NCI-H1930 (cell line): ENCODE measurements at places on chromosomes 7 and 10.
A peak's percentile ranks its signal among the peaks of the same experiment; 100 is the strongest.

DNA sequence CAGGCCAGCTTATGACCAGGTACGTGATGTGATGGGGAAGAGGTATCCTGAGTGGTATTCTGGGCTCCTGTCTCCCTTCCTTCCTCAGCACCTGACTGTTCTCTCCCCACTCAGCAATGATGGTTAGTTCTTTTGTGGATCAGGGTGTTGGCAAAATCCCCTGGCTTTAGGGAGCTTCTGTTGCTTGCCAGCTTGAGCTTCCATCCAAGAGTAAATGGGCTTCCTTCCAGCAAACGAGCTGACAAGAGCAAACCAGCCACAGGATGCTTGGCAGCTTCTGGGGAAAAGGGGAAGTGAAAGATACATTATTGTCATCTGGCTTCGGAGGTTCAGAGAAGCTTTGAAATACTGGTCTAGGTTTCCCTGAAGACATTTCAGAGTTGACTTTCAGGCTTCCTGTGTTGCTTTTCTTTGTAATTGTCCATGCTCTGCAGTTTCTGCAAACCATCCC lies 5.2 kb downstream of the DUSP5 start:
- DNase-seq: no peak

DNA sequence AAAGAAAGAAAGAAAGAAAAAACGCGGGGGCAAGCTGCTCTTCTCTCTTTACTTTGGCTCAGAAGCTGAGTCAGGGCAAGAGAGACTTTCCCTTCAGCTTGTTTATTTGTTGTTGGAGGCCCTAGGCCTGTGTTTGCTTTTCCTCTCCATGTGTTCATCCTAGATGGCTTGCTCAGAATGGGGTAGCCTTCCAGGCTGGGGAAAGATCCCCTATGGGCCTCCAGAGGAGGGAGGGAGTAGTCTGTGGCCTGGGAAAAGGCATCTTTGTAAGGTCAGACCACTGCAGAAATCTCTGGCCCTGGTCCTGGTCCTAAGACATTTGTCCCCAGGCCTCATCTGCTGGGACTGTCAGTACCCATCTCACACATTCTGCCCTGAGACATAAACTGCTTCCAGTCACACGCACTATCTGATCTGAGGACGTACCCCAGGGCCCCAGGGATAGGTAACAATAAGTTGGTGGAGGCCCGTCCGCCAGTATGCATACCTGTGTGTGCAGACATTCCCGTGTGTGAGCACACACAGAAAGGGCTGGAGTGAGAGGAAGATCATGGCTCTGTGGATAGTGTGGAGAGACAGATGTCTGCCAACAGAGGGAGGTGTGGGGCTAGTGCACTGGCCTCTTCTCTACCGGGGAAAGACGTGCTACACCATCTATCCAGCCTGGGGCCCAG lies 4.9 kb upstream of the SCD start:
- peak; percentile 54 for DNase-seq

- no peak for DNase-seq
Observed at GRCh38 chr7:93927585-93927984, 6.0 kb downstream of the GNG11 start.

- DNase-seq: peak; percentile 4
Observed at GRCh38 chr10:103281753-103282152, 4.8 kb downstream of the INA start.

GRCh38 chr10:93493162-93493561 lies 3.2 kb upstream of the CEP55 start:
- DNase-seq: no peak

GRCh38 chr7:106915873-106916272 lies 50.8 kb downstream of the PIK3CG start:
- no peak for DNase-seq

- DNase-seq: no peak
Observed at GRCh38 chr7:10780400-10780747, 193.3 kb upstream of the PHF14 start.

DNA sequence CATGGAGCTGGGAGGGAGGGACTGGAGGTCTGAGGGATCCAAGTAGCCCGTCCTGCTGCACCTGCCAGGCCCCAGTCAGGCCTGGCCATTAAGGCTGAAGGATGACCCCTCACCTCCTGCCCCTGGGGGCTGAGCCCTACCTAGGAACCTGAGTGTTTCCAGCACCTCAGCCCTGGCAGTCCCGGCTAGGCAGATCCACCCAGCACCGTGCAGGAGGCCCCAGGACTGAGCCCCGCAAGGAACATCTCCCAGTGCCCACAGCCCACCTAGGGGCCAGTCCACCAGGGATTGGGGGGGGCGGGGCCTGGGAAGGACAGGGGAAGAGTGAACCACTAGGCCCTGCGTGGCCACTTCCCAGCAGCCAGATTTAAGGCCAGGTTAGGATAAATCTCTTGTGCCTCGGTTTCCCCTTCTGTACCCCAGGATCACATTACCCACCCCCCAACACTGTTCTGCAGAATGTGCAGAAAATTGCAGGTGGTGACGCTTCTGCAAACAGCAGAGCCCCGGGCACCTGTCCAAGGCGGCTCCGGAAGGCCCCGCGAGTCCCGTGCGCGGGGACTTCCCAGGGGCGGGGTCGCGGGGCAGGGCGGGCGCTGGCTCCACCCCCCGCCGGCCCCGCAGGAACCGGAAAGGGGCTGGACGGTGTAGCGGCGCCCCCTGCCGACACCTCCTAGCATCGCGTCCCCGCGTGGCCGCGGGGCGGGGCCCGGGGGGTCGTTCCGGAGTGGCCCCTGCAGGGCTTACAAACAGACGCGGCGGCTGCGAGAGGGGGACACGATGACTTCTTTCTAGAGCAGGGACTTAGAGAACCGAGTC lies 55.9 kb downstream of the PWWP2B start:
- peak; percentile 25 for DNase-seq

- no peak for DNase-seq
Observed at GRCh38 chr10:29698773-29699490, 64.2 kb upstream of the SVIL start.

- DNase-seq: no peak
Observed at GRCh38 chr7:108138911-108139310, 8.8 kb upstream of the LAMB4 start.

DNA sequence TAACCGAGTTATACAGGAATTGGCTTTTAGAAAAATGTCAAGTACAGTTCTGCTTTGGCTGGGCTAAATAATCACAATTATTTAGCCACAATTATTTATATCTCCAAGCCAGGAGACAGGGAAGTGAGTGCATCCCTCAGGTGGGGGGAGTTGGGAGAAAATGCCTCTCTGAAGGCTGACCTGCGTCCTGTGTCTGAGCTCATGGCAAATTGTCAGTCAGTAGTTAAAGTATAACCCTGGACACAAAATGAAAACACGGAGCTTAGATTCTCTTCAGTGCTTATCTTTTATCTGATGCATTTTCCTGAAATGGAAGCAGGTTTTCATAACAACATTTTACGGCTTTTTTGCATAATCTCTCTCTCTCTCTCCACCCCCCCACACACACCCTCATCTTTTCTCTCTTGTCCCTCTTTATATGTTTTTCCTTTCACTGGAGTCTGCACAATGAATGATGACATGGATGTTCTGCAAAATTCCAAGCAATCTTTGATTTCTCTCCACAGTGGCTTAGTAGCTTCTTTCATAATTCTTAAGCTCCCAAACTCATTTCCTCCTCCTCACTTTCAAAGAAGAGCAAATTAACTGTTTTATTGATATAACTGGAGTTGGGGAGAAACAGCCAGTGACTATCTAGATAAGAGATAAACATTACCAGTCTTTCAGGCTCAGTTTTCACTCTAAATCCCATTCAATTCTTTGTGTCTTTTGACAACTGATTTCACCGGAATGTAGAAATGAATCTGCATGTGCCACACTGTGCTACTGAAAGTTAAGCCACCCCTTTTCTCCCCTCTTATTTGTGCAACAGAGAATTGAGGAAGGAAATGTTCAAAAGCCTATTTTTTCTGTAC lies 521.4 kb upstream of the GHITM start:
- DNase-seq: no peak

DNA sequence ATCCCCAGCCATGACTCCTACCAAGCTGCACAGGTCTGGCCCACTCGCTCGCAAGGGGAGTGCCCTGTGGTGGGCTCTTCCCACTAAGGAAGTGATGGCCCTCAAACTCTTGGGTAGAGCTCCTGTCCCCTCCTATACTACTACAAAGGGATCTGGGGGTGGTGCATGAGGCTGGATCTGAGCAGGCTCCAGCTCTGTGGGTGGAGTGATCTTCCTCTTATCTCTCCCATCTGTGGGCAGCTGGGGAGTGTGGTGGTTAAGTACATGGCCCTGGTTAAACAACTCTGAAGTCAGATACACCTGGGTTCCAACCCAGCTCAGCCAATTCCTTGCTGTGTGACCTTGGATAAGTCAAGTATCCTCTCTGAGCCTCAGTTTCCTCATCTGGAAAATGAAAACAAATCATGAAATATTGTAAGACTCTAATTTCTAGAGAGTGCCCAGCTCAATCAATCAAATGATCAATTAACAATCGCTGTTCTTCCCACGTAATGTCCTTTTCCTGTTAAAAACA lies 17.4 kb downstream of the DDIT4 start:
- DNase-seq: no peak

- no peak for DNase-seq
Observed at GRCh38 chr7:82335001-82335400, 108.6 kb downstream of the CACNA2D1 start.

DNA sequence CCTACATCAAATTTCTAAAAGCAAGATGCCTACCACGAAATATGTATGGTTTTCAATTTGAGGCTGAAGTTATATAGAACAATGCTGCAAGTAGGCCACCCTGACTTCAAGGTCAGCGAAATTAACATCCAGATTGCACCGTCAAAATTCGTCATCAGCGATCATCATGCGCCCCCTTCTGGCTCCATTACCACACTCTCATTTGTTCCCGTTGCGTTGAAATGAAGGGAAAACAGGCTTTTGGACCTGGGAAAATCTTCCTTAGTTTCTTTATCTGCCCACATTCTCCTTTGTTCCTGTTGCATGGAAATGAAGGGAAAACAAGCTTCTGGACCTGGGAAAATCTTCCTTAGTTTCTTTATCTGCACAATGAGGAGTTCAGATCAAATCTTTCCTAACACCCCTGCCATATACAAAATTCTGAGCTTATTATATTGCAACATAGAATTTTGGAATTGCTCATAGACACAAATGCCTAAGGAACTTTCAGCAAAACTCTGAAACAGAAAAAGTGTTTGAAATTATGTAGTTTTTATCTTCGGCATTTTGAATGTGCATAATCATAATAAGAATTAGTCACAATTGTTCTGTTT lies 98.2 kb upstream of the PRKCQ start:
- DNase-seq: no peak

GRCh38 chr10:58896229-58896628 lies 280.2 kb upstream of the PHYHIPL start:
- DNase-seq: no peak

GRCh38 chr7:6656413-6656812 lies 19.3 kb downstream of the ZNF316 start:
- no peak for DNase-seq

DNA sequence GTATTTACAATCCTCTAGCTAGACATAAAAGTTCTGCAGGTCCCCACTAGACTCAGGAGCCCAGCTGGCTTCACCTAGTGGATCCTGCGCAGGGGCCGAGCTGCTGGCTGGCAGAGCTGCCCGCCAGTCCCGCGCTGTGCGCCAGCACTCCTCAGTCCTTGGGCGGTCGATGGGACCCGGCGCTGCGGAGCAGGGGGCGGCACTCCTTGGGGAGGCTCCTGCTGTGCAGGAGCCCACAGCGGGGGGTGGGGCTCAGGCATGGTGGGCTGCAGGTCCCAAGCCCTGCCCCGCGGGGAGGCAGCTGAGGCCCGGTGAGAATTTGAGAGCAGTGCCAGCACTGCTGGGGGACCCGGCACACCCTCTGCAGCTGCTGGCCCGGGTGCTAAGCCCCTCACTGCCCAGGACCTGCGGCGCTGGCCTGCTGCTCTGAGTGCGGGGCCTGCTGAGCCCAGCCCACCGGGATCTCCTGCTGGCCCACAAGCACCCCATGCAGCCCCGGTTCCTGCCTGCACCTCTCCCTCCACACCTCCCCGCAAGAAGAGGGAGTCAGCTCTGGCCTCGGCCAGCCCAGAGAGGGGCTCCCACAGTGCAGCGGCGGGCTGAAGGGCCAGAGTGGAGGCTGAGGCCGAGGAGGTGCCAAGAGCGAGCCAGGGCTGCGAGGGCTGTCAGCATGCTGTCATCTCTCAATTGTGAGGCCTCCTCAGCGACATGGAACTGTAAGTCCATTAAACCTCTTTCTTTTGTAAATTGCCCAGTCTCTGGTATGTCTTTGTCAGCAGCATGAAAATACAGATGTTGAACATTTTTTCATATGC lies 63.1 kb downstream of the TFAM start:
- DNase-seq: no peak

- no peak for DNase-seq
Observed at GRCh38 chr7:55250313-55250712, 114.8 kb upstream of the LANCL2 start.

- DNase-seq: no peak
Observed at GRCh38 chr10:107417446-107417845, 252.9 kb upstream of the SORCS1 start.

DNA sequence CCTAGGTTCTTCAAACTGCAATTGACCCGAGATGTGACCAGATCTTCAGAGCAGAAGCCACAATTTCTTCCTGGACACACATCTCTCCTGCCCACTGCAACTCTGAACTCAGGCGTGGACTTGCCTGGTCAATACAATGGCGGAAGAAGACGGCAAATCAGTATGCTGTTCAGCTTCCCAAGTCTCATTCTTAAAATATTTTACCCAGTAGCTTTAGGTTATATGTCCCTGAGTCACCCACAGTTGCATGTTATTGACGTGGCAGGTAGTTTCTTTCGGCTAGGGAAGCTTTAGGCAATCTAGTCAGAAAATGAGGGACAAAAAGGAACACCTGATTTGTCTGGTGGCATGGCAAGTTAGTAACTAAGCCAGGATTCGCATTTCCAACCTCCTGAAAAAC lies 22.5 kb downstream of the CEP41 start:
- no peak for DNase-seq

DNA sequence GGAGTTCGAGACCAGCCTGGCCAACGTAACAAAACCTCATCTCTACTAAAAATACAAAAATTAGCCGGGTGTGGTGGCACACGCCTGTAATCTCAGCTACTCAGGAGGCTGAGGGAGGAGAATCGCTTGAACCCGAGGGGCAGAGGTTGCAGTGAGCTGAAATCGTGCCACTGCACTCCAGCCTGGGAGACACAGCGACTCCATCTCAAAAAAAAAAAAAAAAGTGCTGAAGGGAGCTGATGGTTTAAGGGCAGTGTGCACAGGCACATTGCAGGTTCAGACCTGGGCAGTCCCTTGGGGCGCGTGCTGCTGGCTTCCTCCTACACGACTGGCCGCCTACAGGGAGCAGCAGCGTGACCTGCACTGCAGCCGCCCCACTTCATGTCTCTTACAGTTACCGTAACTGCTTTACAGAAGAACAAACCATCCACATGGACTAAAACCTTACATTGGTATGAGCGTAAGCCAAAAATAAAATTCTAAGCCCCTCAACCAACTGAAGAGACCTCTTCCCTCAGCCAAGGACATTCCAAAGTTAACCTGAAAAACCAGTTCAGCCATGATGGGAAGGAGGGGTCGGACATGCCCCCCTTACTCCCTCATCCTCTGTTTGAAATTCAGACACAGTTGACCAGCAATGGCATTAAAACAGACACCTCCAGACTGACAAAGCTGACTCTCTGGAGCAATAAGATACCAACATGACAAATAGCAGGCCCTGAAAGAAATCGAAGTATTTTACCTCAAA lies 262.2 kb downstream of the ZMYND11 start:
- no peak for DNase-seq
